Glomerular endothelial cell (primary cell): ENCODE measurements at places on chromosomes 1 and 21. TPM values are rescaled to one million over a fixed set of nuclear protein-coding genes. Genes with fewer than 3 reads are reported as not detected.

SPATA21 gene
- not detected in 2 replicates for total RNA-seq

NBPF12 gene
- total RNA-seq: 4.8 and 5.2 TPM in 2 replicates

DNA sequence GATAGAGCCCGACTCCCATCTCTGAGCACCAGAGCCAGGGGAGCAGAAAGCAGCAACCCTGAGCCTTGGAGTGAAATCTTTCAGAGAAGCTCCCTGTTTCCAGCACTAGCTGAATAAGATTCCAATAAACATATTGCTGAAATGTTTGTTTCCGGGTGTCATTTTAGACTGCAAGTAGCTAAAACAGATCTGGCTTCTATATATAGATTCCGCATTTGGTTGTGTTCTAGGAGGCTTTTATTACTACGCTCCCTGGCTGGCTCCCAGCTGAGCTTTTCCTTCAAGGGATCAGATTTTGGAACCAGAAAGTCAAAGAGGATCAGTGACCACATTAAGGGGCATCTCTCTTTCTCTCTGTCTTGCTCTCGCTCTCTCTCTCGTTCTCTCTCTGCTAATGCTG lies 88.2 kb downstream of the PAPPA2 start:
- no peak for DNase-seq

ZMYM1 gene
- total RNA-seq: 13.8 and 17.9 TPM in 2 replicates

AGT gene
- total RNA-seq: not detected in 2 replicates

DNA sequence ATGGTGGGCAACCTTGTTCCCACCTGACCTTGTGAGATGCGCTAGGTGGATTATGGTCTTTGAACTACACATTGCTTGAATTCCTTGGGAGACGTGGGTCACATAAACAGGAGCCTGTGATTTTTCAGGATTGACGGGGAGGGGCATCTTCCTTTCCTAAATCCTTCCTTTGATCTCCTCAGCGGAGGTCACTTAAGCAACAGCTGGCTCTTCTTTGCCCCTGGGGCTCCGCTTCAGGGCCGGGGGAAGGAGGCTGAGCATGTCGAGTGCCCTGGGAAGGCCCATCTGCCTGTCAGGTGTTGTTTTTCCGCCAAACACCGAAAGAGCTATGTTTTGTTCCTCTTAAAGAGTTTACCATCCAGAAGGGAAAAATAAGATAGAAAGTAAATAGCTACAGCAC lies 40.6 kb downstream of the KIF26B start:
- no peak for DNase-seq

GRCh38 chr1:12246584-12246983 lies 16.8 kb downstream of the VPS13D start:
- no peak for DNase-seq

DNA sequence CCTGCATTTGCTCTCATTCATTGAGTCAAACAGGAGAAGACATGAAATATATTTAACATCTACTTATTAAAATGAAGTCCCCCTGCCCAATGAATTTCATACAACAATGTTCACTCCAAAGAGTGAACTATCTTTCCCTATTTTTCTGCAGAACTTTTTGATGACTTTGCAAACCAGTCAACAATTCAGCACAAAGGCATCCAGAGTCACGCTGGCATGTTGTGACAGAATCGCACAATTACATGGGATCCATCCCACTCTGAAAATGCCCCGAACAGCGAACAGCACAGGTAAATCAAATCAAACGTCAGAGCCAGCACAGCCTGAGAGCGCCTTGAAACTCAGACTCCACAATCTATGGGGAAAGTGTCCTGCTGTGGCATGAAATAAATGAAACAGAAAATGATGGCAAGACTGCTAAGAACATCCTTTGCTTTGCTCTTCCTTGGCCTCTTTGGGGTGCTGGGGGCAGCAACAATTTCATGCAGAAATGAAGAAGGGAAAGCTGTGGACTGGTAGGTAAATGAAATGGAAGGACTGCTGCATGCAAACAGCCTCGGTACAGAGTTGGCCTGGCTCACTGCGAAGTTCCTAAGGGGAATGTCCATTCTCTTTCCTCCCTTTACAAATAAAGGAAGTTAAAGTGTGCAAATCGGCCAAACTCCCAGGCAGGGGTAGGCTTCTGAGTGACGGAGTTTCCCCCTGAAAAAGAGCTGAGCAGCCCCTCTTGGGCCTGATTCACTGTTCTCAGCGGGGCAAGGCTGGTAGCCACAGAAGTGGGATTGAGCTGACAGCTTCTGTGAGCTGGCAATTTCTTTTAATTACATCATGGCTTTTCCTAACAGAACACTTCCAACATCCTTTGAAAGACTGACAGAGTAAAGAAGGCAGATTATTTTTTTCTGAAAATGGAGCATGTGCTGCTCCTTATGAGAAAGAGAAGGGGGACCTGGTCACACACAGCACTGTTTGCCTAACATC lies at the start of gene DNASE2B:
Gene DNASE2B, plus strand, starts transcription at position 310 of the 981 bp plus-strand sequence. Its CDS starts 81 bp downstream, at position 391.
- no peak for DNase-seq

- DNase-seq: no peak
These were observed 18.0 kb downstream of the AGPAT3 start for GRCh38 chr21:43882952-43883545.

- DNase-seq: no peak
These were observed 25.3 kb downstream of the SLC27A3 start for GRCh38 chr1:153800516-153800915.

AIM2 gene
- total RNA-seq: not detected in 2 replicates

- DNase-seq: no peak
These were observed 1.1 kb upstream of the GUCA2A start for GRCh38 chr1:42165511-42166210.

- DNase-seq: no peak
These were observed 491 bp upstream of the RAP1A start for GRCh38 chr1:111618961-111619634.

FCMR gene
- total RNA-seq: 1.1 TPM in 1 of 2 replicates, not detected in the other

DNA sequence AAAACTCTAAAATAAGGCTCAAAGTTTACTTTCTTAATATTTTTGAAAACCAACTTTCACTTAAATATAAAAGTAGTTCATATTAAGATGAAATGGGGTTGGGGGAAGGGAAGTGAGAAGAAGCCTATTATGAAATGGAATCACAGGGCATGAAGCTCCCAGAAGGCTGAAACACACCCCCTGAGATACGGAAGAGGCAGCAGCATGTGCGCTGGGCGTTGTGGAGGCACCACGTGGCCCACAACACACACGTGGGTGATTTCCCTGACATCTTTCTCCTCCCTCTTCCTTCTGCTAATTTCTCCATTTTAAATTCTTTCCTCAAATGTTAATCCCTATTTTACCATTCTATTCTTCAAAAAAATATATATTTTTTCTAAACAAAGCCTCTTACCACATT lies 35.6 kb upstream of the SEC16B start:
- no peak for DNase-seq

GRCh38 chr1:8127171-8127641 lies 101.1 kb upstream of the ERRFI1 start:
- DNase-seq: no peak

NCMAP gene
- total RNA-seq: not detected in 2 replicates

MXRA8 gene
- 25.8 and 39.1 TPM in 2 replicates for total RNA-seq

C1orf185 gene
- total RNA-seq: not detected in 2 replicates

UTS2 gene
- not detected in 2 replicates for total RNA-seq

DNA sequence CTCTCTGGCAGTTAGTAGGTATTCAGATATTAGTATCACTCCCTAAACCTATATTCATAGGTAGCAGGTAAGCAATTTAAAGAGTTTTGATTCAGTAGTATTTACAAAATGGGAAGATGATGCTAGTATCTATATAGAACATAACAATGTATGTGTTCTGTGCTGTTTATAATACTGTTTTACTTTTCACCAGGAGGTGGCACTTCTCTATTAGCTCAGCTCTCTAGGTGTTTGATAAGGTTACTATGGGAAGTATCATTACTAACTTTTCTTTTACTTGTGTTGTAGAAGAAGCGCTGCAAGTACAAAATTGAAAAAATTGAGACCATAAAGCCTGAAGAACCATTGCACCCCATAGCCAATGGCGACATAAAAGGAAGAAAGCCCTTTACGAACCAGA lies 49.4 kb upstream of the FASLG start:
- no peak for DNase-seq

TMPRSS3 gene
- total RNA-seq: not detected in 2 replicates
